Cerebellum (tissue), 4 donors: ENCODE measurements at places on chromosomes 16 and 17.

GRCh38 chr17:69388822-69389442, 25.6 kb upstream of the MAP2K6 start:
- no peak for DNase-seq

DNA sequence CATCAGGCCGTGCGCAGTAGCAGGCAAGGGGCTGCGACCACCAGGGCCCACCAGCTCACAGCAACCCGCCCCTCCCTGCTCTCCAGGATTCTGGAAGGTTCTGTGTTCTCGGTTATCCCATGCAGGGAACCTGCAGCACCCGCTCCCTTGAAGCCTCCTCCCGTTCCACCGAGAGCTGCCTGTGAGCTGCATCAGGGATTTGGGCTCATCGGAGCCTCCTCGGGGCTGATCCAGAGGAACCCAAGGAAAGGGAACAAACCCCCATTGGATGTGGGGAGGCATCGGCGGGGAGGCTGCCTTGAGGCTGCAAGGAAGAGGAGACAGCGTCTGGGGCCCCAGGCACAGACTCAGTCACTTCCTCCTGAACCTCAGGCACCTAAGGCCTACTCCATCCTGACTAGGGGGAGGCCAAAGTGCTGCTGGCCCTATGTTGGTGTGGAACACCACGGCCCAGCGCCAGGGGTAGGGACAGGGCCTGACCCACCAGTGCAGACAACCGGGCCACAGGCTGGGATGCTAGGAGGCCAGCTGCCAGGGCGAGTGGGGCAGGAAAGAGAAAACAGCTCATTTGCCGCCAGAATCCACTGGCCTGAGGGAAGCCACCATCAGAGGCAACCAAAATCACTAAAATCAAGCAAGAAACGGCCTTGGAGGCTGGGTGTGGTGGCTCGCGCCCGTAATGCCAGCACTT, 14.4 kb upstream of the LGALS3BP start:
- no peak for DNase-seq

- DNase-seq = no peak
Measured at GRCh38 chr17:78658281-78658785, 81.1 kb upstream of the DNAH17 start.

DNA sequence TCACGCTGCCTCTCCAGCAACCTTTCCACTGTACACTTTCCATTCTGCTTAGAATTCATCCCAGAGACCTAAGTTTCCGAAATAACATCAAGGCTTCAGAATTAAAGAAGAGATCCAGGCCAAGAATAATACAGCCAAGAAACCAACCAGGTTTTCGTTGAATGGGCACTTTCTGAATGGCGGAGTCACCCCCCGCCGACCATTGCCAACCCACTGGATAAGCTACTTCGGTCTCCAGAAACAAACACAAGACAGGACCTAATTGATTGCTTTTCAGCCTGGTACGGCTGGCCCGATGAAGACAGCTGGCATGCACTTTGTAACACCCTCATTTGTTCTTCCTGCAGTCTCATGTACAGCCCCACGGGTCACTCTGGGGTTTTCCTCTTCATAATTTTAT, 308.1 kb upstream of the ZFHX3 start:
- DNase-seq = no peak

DNA sequence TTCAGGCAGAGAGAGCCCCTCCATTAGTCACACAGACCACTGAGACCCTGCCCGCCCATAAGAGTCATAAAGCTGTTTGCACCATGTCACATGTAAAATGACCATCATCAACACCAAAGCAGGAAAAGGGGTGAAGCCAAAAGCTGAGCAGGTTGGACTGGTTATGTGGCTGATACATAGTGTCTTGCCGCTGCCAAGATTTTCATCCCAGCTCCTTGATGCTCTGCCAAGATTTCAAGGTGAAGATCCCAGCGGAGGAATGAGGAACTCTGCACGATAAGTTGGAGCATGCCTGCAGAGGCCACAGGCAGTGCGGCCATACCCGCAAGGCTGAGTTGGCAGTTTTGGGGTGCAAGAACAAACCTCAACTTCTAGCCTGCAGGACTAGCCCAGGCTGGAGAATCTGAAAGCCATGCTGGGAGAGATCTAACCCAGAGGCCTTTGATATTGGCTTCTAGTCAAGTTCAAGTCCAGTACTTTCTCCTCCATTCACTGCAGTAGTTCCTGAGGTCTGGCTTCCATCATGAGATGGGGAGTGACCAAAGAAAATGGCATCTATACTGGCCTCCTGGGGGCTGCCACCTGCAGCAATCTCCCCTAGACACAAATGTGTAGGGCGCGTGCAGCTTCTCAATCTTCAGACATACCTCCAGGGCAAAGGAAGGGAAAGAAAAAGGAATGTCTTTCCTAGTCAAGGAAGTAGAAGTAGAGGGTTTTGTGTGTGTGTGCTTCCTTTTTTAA, 79.7 kb upstream of the NOL11 start:
- no peak for DNase-seq

- DNase-seq = no peak
Measured at GRCh38 chr16:84967828-84968227, 43.5 kb downstream of the ZDHHC7 start.

DNA sequence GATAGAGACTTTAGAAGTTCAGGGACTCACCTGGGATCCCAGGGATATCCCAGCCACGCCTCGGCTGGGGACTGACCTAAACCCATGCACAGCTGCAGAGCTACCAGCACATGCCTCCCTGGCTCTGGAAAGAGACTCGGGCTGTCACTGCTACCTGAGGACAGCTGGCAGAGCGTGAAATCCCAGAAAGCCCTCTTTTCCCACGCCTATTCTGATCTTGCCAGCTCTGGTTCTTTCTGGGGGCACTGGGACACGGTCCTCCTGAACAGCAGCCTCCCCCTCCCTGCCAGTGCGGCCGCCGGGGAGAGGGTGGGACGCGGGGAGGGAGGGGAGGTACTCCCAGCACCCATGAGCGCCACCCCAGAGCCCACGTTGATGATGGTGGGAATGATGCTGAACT, 10.8 kb downstream of the P2RX5 start:
- DNase-seq = no peak

- no peak for DNase-seq
Measured at GRCh38 chr16:57444711-57445110, 2.5 kb downstream of the CIAPIN1 start.

- DNase-seq = no peak
Measured at GRCh38 chr17:21425321-21425720, 49.2 kb downstream of the KCNJ12 start.

- no peak for DNase-seq
Measured at GRCh38 chr16:7013990-7014389, 318.7 kb upstream of the RBFOX1 start.

- no peak for DNase-seq
Measured at GRCh38 chr16:79185711-79186110, 414.8 kb downstream of the MAF start.

GRCh38 chr17:9937241-9937761, 32.2 kb upstream of the RCVRN start:
- DNase-seq = peak; percentile 84

DNA sequence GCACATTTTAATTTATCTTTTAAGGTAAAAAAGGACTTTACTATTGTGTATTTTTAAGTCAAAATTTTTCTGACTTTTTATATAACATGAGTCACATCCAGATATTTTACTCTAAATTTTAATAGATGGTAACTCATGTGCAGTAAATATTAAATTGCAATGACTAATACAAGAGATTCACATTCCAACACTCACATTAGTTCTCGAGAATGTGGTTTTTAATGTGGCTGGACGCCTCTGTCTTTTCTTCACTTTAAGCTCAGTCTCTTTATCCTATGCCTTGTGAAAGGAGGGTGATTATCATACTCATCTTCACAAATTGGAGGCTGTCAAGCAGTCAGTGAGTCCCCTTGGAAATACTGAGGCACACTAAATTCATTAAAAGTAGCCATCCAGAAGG, 315.6 kb downstream of the HS3ST3B1 start:
- DNase-seq = no peak

DNA sequence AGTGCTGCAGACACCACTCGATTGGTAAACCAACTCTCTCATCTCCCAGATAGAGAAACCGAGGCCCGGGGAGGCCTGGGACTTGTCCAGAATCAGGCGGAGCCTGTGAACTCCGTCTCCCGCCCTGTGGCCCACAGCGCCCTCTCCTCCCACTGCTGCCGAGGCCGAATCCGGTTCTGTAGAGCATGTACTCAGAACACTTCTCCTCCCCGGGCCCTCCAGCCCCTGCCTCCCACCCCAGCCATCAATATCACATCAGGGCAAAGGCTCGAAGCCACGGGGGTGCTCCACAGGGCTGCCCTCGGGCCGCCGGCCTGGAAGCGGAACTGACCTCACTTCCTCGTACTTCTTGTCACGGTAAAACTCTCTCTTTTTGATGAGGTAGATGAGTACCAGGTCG, 13.0 kb downstream of the EMC6 start:
- DNase-seq = no peak

DNA sequence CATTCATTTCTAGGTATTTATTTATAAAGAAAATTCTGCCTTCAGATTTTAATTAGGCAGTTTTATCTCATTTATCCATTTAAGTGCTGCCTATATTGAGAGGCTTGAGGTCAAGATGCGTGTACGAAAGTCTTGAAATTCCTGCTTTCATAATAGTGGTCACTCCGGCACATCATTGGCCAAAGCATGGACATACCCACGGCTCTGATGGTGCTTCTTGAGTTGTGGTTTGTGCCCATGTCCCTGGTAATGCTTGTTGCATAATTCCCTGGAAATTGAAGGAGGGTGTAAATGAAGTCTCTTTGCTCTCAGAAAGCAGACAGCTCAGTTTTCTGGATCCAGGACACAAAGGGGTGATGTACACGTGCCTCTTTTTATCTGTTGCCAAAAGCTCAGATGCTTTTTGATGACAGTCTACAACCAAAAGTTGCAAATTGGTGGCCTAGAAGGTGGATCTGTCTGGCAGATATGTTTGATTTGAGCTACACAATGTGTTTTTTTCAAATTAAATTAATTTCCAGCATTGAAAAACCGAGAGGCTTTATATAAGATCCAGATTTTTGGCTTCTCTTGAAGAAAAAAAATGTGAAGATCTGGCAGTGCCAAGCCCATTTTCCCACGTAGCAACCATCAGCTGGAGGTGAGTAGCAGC, 94.4 kb downstream of the SHISA9 start:
- no peak for DNase-seq

- no peak for DNase-seq
Measured at GRCh38 chr17:56011406-56012131, 141.7 kb upstream of the ANKFN1 start.

DNA sequence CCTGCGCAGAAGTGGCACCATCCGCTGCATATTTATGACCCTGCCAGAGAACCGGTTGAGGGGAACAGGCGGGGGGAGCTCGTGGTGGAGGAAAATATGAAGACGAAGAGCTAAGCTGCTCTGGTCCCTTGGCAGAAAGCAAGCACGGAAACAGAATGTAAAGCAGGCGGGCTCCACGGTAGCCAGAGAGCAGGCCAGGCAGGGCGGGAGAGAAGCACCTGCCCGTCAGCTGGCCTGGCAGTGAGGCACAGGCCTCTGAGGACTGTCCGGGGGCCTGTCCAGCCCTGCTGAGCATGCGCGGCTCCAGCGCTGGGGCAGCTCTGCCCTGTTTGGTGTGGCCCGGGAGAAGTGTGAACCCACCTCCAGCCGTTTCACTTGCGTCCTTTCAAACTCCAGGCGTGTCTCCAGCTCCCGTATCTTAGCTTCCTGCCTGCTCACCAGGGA, 46.7 kb downstream of the PIPOX start:
- DNase-seq = peak; percentile 91

DNA sequence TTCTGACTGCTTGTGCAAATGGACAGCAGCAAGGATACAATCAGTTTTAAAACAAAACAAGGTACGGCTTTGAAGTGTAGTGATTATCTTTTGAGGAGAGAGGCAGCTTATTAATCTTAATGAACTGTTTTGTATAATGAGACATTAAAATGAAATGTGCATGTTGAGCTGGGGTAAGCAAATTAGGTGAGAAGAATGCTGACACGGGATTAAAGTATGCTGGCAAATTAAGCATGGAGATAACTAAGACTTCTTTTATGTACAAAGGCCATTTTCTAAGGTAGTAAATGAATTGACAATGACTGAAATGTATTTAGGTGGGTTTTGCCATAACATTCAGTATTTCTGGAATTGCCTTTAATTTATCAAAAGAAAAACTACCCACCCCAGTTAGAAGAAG, 18.7 kb downstream of the DNAJC7 start:
- DNase-seq = no peak

- no peak for DNase-seq
Measured at GRCh38 chr17:79325709-79326430, 251.2 kb downstream of the ENGASE start.

DNA sequence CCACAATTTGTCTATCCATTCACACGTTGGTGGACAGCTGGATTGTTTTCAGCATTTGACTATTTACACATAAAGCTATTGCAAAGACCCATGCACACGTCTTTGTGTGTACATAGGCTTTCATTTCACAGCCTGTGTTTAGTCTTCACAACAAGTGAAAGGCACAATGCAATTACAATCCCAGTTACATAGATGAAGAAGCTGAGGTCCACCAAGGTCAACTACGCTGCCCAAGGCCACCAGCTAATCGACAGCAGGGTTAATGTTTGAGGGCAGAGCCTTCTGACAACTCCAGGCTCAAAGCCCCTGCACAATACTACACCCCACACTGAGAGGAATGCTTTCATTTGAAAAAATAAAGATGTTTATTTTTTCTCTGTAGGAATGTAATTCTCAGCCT, 93.6 kb upstream of the CDH13 start:
- DNase-seq = no peak

DNA sequence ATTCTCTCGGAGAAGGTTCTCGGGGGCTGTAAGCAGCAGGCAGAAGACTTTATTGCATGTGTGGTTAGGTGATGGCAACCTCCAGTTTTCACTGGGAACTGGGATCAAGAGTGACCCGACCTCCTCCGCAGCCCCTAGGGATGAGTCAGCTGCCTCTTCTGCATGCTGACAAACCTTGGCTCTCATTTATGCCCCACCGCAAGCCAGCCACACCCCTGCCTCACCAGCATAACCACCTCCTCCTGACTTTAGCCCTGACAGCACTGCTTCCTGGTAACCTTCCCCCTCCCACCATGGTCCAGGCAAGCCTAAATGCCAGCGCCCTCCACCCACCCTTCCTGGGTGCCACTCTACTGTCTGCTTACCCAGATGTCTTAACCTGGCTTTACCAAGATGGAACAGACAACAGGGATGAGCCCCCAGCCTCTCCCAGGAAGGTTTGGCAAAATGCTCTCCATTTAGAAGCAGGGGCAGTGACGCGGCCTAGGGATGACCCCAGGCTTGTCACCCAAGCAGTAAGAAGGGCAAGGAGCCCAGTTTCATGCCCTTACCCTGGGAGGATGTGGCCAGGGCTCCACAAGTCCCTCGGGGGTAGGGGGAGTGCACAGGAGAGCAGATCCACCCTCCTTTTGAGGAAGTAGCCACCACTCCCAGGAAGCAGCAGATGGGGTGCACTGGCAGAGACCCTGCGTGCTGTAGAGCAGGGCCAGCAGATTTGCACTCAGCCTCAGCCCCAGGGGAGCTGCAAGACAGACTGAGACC, 73.5 kb downstream of the GOSR1 start:
- no peak for DNase-seq
